K562 (cell line): ENCODE measurements at places on chromosomes 2 and 18. TPM values are rescaled to one million over a fixed set of nuclear protein-coding genes. Genes with fewer than 3 reads are reported as not detected.
A peak's percentile ranks its signal among the peaks of the same experiment; 100 is the strongest.

- DNase-seq: no peak
These were observed 495.6 kb upstream of the SYT4 start for GRCh38 chr18:43772907-43773306.

The MC4R gene
- not detected in 2 replicates for total RNA-seq

The EFEMP1 gene
- total RNA-seq: 0.82 and 0.83 TPM in 2 replicates

- DNase-seq: no peak
These were observed 3.0 kb downstream of the PLEK start for GRCh38 chr2:68367953-68368653.

The MATN3 gene
- total RNA-seq: not detected in 2 replicates

DNA sequence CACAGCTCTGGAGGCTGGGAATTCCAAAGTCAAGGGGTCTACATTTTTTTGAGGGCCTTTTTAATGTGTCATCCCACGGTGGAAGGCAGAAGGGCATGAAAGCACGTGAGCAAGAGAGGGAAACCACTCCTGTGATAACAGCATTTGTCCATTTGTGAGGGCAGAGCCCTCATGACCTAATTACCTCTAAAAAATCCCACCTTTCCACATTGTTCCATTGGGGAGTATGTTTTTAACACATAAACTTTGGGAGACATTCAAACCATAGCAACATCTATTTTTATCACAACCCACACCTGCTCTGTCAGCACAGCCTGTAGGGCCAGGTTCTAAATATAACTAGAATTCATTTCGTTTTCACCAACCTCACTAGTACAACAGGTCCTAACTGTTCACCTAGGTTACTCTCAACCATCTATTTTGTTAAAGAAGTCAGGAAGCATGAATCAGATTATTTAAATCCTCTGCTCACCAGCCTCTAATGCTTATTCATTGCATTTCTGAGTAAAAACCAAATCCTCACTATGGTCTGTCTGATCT lies 92.2 kb upstream of the DPP10 start:
- DNase-seq: no peak

DNA sequence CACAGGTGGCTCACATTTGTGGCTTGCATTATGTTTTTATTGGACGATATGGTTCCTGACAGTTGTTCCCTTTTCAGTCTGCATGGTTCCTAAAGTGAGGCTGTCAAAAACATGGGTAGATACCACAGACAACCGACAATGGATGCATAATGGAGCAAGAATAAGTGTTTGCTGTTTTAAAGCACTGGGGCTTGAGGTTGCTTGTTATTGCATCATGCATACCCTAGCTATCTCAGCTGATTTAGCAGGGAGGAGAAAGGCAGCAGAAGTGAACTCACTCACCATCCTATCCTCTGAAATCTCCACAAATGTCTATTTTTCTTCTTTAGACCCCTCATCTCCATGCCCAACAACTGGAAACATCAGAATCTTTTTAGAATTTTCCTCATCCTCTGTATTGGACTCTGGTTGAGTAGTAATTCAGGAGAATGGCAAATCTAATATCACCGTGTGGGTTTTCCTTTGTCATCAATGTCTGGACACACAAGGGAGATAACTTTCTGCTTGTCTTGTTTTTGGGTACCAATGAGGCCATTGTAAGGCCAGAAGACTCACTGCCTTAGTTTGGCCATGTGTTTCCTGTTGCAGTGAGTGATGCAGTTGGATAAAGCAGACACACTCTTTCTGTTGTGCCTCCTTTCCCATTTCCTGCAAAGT lies 46.7 kb downstream of the FBXO48 start:
- DNase-seq: no peak

DNA sequence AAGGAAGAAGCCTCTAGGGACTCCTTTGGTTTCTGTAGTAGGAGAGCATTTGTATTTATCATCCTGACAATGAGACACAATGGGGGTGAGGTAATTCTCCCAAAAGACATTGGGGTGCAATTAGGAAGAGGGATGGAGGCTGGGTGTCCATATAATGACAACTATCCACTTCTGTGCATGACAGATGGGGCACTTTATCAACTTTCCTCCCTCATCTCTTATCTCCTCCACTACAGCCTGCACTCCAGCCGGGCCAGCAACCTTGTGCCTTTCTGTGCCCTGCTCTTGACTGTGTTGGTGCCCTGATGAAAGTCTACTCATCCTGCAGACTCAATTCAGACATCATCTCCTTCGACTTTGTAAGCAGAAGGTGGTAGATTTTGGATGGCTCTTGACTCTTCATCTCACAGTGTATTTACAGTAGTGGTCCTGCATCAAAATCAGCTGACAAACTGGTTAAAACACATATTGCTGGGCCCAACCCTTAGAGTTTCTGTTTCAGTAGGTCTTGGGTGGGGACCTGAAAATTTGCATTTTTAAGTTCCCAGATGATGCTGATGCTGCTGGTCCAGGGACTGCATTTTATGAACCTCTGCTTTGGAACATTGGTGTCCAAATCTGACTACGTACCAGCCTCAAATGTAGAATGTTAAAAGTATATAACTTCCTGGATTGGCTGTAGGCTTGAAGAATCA lies 40.8 kb upstream of the CFAP36 start:
- peak; percentile 33 for DNase-seq

The LRPPRC gene
- 214 and 225 TPM in 2 replicates for total RNA-seq

GRCh38 chr2:68119504-68119903 lies 38.2 kb upstream of the PNO1 start:
- no peak for DNase-seq

DNA sequence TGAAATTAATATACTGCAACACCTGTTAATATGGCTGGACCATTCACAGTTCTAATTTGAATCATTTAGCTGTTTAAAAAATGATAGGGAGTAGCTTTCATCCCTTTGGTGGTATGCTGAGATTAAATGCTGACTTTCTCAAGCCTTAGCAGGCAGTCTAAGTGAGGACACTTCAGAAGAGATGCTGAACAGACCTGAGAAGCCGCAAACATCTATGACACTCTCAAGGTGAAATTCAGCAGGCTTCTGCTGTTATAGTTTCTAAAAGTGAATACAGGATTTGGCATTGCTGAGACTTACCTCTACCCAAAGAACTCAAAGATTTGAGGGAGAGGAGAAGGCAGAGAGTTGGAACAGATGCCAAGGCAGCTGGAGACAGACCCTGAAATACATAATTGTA lies 431.2 kb upstream of the FAM98A start:
- DNase-seq: no peak
